Stimulated activated CD8-positive, alpha-beta memory T cell treated with anti-CD3 and anti-CD28 coated beads, Interleukin-4, amount 100 ng/mL, for 1 hour (primary cell): ENCODE measurements at places on chromosomes 12 and 14.

GRCh38 chr12:91052026-91052425 is 5.8 kb downstream of the KERA start:
- no peak for DNase-seq

DNA sequence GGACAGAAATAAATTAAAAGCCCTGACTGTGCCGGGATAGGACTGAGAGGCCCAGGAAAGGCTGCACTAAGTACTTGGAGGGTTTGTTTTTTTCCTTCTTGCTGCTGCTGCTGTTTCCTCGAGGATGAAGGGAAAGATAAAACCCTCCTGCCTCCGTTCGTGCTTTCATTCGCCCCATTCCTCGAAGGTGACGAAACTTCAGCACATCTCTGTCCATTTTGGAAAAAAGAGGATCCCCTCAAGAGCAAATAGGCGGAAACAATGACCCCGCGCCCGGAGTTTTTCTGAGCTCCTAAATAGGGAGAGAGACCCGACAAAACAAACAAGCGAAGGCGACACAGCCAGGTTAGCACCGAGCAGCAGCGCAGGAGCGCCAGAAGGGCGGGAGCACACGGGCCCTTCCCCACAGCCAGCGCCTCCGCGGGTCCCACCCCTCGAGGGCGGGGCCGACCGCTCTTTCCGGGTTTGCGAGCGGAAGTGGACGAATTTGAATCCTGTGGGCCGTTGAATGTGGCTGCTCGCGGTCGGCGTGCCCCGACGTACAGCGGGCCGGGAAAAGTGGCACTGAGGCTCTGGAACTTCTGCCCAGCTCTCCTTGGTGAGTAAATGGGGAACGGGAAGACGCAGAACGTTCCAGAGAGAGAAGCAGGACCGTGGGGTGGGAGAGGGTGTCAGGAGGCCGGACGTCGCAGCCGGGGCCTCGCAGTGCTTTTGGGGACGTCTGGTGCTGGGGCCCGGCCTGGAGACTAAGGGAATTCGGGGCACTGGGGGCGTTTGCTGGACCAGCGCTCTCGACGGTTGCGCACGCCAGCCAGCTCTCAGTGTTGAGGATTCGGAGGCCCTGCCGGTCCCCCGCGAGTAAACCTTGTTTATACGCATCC is at the start of gene G2E3:
Gene G2E3 (plus strand): TSS at position 484 of the 881 bp plus-strand sequence. CDS start 21,922 bp downstream, outside the sequence.
- peak; percentile 70 for DNase-seq

- no peak for DNase-seq
Observed at GRCh38 chr14:94370524-94370910, 17.9 kb downstream of the SERPINA1 start.

DNA sequence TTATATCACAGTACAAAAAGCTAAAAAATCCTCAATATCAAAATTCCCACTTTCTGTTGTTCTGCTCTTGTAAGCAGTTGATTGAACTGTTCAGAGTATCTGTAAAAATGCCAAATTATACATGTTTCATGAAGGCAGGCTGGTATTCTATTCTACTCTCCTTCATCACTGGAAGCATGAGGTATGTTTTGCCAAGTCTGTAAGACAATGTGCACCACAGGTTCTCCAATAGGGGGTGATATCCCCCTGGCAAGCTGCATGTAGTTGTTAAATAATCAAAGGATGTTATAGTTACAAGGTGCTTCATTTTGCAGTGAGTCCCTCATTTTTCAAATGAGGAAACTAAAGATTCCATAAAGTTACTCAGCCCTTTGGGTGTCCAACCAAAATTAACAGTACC is 15.1 kb upstream of the NEK9 start:
- DNase-seq = no peak

- DNase-seq = no peak
Observed at GRCh38 chr12:86777325-86777724, 521.1 kb upstream of the MGAT4C start.

GRCh38 chr12:24565300-24565699 is 383.6 kb downstream of the BCAT1 start:
- DNase-seq = no peak

DNA sequence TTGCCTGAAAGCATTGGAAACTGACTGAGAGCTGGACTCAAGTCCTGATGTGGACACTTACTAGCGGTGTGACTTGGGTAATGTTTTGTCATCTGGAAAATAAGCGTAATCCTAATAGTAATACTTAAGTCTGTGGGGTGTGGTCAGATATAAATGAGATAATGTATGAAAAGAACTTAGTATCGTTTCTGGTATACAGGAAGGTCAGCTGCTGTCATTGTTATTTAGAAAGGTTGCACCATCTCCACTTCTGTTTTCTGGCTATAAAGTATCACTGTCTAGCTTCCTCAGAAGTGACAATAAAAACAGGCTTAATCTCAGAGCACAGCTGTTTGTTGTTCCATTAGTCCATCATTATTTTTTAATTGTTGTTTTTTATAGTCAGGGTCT is 34.1 kb upstream of the TUBA1C start:
- DNase-seq = no peak

- no peak for DNase-seq
Observed at GRCh38 chr12:49672301-49673217, 34.6 kb downstream of the FMNL3 start.

DNA sequence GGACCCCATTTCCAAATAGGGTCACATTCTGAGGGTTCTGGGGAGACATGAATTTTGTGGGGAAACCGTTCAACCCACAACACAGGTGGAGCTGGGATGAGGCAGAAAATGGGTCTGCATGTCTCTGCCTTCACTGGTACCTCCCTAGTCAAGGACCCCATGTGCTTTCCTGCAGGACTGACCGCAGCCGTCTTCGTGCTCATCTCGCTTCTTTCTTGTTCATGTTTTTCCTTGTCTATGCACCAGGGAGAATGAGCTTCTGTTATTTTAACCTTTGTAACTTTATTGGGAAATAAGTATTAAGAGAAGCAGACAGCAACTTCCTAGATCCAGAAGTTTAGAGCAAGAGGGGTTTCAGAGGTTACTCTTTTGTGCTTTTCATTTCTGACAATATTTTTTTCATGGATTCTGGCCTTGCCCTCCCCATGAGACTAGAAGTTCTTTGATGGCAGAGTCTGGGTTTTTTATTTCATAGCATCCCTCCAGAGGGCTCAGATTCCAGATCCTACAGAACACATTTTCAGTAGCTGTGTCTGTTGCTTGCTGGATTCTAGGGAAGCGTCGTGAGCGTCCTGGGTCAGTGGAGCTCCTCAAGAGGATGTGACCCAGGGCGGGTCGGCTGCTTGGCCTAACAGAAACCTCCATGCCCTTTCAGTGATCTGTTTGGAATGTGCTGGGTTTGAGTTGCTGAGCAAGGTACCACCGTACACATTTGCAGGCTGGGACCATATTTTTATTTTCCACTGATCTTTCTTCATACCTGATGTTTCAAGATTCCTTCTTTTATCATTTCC is 104.2 kb downstream of the ADGRD1 start:
- DNase-seq = no peak

DNA sequence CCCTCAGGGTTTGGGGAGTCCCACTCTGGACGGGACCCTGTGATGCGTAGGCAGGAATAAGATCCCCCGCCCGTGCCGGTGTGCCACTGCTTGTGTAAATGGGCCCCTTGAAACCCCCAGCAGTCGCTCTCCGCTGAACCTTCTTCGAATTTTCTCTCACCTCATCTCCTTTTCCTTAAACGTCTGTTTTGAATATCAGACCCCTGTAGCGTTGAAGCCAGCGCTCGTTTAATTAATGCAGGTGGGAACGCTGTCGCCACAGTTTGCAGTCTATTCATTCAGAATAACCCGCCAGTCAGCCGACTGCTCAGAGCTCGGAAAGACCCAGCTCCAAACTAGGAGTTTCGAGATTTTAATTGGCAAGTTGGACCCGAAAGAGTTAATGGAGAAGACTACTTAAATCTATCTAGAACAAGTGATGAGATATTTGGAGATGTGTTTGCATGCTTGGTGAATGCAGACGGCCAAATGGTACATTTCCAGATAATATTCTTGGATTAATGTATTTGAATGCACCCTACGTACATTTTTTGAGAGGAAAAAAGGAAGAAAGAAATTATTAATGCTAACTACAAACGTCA is 739 bp upstream of the PPP2R5E start:
- DNase-seq = no peak

- no peak for DNase-seq
Observed at GRCh38 chr14:74262076-74262475, 22.8 kb downstream of the VSX2 start.

DNA sequence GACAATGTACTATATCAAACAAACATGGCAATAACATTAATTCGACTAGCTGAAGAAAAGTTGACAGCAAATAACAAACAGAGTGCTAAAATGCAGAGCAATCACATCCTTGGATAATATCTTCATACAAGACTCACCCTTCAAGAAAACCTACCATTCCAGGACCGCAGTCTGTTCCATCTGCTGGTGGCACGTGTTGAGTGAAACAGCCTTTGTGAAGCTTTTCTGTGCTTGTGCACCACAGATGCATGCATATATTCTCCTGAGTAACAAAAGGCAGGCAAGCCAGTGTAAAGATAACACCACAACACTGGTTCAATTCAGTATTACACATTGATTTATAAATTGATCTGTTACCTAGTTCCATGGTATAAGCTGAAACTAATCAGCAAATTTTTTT is 89.3 kb downstream of the ADAMTS20 start:
- no peak for DNase-seq
